ENCODE measurements at places on chromosomes 6 and 20. TPM values are rescaled to one million over a fixed set of nuclear protein-coding genes. Genes with fewer than 3 reads are reported as not detected.

GRCh38 chr6:92714346-92714745 lies 705.0 kb downstream of the EPHA7 start:
- DNase-seq, result no peak

- no peak for DNase-seq
Measured at GRCh38 chr20:21262812-21263211, 40.3 kb upstream of the XRN2 start.

DNA sequence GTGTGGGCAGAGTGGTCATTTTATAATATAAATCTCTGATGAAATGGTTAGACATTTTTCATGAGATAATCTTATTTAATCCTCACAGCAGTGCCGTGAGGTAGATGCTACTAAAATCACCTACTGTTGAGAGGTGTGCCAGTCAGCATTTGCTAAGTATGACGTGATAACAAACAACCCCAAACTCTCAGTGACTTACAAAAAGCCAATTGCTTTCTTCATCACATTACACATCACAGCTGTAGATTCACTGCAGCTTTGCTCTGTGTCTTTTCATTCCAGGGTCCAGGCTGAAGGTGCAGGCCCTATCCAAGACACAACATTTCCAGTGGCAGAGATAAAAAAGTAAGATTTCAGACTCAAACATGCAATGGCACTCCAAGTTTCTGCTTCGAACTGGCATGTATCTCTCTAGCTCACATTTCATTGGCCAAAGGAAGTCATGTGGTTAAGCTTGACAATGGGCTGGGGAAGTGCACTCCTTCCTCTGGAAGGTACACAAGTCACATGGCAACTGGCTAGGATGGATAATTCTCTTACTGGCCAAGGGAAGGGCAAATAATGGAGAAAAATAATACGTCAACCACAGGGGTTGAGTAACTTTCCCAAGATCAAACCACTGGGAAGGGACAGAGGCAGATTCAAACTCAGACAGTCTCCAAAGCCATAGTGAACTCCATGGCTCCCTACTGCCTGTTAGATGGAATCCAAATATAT lies 69.5 kb upstream of the EPB41L1 start:
- no peak for DNase-seq

DNA sequence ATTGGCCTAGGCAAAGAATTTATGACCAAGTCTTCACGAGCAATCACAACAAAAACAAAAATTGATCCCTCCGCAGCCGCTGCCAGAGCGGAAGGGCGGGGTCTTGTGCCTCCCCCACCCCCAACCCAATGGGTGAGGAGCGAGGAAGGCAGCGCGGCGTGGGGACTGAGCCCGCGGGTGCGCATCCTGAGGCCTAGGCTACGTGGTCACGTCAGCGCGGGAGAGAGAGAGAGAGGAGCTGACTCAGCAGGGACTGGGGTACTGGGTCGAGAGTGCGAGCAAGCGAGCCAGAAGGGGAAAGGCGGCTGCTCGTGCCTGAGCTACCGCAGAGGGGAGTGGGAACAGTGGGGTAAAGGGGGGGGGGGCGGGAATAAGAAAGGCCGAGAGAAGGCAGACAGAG lies 90.1 kb upstream of the FERMT1 start:
- DNase-seq, result no peak

- no peak for DNase-seq
Measured at GRCh38 chr20:53948383-53949318, 121.7 kb downstream of the BCAS1 start.

DNA sequence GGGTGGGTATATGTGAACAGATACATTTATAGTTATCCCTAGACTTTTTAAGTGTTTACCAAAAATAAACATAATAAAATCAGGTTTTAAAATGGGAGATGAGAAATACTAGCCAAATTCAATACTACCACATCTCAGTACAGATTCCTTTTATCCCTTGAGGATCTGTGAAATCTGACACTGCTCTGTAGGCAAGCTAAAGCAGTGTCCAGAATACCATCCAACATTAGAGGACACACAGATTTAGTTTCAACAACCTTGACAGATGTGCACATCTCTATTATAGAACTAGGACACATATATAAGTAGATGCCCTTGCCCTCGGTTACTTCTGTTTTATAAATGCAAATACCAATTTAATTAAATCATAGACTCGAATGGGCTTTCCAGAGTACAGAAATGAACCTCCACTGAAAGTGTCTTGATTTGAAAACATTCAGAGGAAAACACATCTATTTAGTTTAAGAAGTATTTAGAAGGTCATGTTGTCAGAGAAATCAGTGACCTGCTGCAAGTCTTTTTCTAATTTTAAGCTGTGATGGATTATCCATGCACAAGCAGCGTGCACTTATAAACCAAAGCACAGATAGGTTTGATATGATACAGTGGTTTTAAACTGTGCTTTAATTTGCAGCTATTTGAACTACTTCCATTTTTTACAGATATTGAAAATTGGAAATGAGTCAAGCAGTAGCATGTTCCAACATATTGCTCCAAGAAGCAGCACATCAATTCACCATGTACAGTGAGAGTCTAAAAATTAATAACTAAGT lies 156.3 kb upstream of the EPHA7 start:
- no peak for DNase-seq

GRCh38 chr20:49706630-49707091 lies 7.0 kb downstream of the B4GALT5 start:
- DNase-seq, result peak; percentile 50

GRCh38 chr6:9789201-9789600 lies 625.7 kb downstream of the TFAP2A start:
- DNase-seq, result no peak

DNA sequence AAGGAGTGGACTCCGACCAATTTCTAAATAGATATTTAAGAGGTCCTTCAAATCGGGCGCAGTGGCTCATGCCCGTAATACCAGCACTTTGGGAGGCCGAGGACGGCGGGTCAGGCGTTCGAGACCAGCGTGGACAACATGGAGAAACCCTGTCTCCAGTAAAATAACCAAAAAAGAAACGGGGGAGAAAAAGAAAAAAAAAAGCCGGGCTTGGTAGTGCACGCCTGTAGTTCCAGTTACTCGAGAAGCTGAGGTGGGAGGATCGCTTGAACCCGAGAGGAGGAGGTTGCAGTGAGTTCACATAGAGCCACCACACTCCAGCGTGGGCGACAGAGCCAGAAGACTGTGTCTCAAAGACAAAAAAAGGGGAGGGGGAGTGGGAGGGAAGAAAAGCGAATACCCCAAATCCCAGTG lies 53.3 kb upstream of the HFE start:
- DNase-seq, result peak; percentile 46

- no peak for DNase-seq
Measured at GRCh38 chr6:17015551-17016381, 86.1 kb upstream of the STMND1 start.

- DNase-seq, result no peak
Measured at GRCh38 chr6:69370763-69371162, 426.0 kb downstream of the LMBRD1 start.

GRCh38 chr20:16574656-16575355 lies 1.6 kb upstream of the KIF16B start:
- peak; percentile 88 for DNase-seq

NKX2-2 gene
- total RNA-seq, result 1.4 TPM

OPRM1 gene
- total RNA-seq, result not detected

COL9A1 gene
- total RNA-seq, result 1.6 TPM

STK38 gene
- total RNA-seq, result 66.0 TPM

TTK gene
- 5.7 TPM for total RNA-seq
